Tibial nerve (tissue), 4 donors: ENCODE measurements at places on chromosomes 1 and 21. TPM values are rescaled to one million over a fixed set of nuclear protein-coding genes. Genes with fewer than 3 reads are reported as not detected.
A peak's percentile ranks its signal among the peaks of the same experiment; 100 is the strongest.

DNA sequence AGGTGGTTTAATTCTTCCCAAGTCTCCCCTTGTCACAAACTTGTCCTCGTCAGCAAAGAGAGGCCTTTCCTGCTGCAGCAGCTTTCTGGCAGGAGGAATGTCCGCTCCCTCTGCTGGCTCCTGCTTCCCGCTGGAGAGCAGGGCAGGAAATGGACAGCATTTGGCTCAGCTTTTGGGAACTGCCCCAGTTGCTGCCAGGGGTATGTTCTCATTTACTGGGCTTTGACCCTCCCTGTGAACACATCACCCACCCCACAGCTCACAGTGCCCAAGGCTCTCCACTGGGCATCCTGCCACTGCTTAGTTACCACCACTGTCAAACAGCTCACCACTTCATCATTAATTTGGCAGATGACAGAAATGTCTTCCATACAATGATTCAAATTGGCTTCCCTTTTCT, 75.4 kb downstream of the MRPL37 start:
- H3K27ac ChIP-seq: peak overlapping the region; percentile 96
- H3K27me3 ChIP-seq: no peaks in the 10 kb centered on the region
- H3K4me3 ChIP-seq: no peak overlapping the region
- peaks cover 90% of the 10 kb centered on the region for H3K4me1 ChIP-seq

- peaks cover 5% of the 10 kb centered on the region for H3K27me3 ChIP-seq
- H3K27ac ChIP-seq: no peak overlapping the region
- no peak for DNase-seq
- H3K36me3 ChIP-seq: no peaks in the 10 kb centered on the region
These were observed 68.5 kb upstream of the PLXNA2 start for GRCh38 chr1:208312706-208313105.

GRCh38 chr1:245876586-245876985, 630.5 kb downstream of the SMYD3 start:
- H3K4me3 ChIP-seq: no peak overlapping the region
- no peak for DNase-seq
- no peaks in the 10 kb centered on the region for H3K27me3 ChIP-seq
- H3K4me1 ChIP-seq: no peaks in the 10 kb centered on the region
- no peaks in the 10 kb centered on the region for H3K36me3 ChIP-seq
- no peak overlapping the region for H3K27ac ChIP-seq

DNA sequence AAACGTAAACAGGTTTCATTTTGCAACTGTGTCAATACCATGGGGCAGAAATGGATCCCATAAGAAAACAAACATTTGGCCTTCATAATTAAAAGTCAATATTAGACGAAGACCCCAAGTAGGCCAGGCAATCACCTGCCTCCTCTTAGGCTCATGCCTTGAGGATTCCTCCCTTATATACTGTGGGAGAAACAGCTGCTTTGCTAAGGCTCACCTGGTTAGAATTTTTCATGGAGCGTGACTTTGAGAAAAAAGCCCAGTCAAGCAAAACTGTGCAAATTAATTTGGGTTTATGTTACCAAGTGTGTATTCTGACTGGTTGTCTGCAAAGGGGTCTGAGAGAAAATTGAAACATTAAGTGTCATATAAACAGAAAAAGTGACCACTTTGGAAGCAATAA, 605.3 kb upstream of the USP24 start:
- H3K27ac ChIP-seq: no peak overlapping the region
- no peaks in the 10 kb centered on the region for H3K27me3 ChIP-seq
- H3K36me3 ChIP-seq: no peaks in the 10 kb centered on the region
- DNase-seq: no peak

Gene GBP6
- not detected for total RNA-seq

Gene GUCA2A
- not detected for total RNA-seq
